Midbrain (tissue), 1 donor: ENCODE measurements at places on chromosomes 7 and 10.

DNA sequence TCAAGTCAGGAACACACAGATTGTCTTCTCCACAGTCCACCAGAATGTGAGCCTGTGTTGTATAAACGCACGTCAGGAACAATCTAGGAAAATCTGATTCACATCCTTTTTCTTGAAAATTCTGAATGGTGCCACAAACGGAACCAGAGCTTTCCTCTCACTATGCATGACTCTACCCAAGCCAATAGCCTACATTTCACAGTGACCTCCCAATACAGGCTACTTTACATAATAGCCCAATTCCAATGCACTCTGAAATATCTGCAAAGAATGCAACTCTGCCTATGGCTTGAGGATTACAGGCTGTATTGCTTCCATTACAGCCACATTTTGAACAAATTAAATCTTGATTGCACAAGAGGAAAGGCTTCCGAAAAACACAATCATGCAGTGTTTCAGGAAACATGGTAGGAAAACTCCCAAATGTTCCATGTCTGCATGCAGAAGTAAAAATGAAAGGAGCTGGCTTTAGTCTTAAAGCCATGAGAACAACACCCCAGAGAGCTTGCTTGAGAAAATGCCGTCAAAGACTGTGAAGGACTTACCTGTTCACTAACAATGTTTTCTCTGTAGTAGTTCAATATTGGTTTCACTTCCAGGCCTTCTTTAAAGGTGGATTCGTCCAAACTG, 113.9 kb downstream of the ITGA8 start:
- DNase-seq: no peak

- peak; percentile 15 for DNase-seq
These were observed 8.2 kb upstream of the PON3 start for GRCh38 chr7:95404316-95404865.

- no peak for DNase-seq
These were observed 477.0 kb upstream of the GALNT17 start for GRCh38 chr7:70654979-70655378.

- no peak for DNase-seq
These were observed 10.4 kb downstream of the ABLIM1 start for GRCh38 chr10:114647545-114648138.

DNA sequence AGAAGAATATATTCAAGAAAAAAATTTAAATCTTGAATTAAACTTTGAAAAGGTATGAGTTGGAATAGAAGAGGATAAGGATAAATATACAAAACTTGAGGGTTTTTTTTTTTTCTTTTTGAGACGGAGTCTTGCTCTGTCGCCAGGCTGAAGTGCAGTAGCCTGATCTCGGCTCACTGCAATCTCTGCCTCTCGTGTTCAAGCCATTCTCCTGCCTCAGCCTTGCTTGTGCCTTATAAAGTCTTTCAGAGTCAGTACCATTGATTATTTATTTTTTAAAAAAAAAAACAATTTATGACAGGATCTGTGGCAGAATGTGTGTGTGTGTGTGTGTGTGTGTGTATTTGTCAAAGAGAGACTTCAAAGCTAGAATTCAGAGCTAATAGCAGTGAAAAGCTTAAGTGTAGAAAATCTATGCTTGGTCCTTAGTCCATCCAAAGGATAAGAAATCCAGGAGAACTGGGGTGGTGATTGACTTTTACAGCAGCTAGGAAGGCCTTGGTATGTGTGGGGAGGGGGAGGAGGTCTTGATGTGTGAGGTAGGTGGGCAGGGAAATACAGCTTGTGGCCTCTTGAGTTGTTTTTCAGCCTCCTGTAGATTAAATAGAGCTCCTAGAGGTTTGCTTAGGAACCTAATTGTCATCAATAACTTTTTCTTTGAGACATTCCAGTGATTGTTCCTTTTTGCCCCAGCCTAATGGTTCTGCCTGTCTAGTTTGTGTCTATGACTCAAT, 2.4 kb downstream of the HECTD2 start:
- no peak for DNase-seq

- no peak for DNase-seq
These were observed 3.9 kb upstream of the MACC1 start for GRCh38 chr7:20220921-20221547.

DNA sequence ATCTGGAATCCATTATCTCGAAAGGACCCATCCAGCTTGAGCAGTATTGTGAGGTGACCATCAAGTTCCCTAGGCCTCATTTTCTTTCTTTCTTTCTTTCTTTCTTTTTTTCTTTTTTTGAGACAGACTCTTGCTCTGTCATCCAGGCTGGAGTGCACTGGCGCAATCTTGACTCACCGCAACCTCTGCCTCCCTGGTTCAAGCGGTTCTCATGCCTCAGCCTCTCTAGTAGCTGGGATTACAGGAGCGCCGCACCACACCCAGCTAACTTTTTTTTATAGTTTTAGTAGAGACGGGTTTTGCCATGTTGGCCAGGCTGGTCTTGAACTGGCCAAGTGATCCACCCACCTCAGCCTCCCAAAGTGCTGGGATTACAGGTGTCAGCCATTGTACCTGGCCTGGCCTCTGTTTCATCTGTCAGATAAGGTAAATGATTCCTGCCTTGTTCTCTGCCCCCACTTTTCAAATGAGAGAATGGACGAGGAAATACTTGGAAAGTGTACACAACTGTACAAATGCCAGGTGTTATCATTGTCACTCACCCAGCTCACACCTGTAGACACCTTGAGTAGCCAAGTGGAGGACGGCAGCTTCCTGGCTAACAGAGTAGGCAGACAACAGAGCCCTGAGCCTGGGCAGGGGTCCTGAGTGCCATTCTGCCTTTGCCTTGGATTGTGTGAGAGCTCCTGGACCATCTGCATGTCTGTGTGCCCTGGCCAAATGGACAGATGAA, 54.1 kb downstream of the HK1 start:
- DNase-seq: no peak

- DNase-seq: peak; percentile 84
These were observed at the start of gene WDR37 for GRCh38 chr10:1056326-1057105. Gene WDR37 (plus strand): TSS chr10:1056385. CDS start chr10:1072156, 15,771 bp downstream.
